ENCODE measurements at places on chromosomes 2 and 18.

DNA sequence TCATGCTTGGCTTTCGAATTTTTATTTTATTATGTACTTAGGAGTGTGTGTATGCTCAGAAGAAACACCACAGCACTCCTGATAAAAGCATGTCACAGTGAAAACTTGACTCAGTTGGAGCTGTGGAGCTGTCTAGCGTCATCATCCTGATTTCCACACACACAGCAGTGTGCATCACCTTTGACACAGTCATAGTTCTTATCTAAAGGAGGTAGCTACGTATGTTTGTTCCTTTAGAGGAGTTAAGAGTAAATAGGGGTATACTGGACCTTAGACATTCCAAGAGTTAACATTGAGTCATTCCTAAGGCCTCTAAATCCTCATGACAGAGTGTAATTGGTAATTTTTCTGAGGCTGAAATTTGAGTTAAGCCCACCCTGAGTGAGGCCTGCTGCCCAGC lies 96.9 kb downstream of the PHLPP1 start:
- DNase-seq, result no peak

GRCh38 chr2:96888072-96889011 lies 18.5 kb upstream of the SEMA4C start:
- no peak for DNase-seq

GRCh38 chr2:28951910-28952835 lies 28.9 kb upstream of the TOGARAM2 start:
- no peak for DNase-seq

- DNase-seq, result peak; percentile 6
These were observed 13.2 kb downstream of the NABP1 start for GRCh38 chr2:191691016-191691735.

GRCh38 chr2:128389388-128390086 lies 70.9 kb upstream of the HS6ST1 start:
- no peak for DNase-seq

- no peak for DNase-seq
These were observed 101.5 kb upstream of the SETBP1 start for GRCh38 chr18:44579028-44579702.

- no peak for DNase-seq
These were observed 2.8 kb downstream of the RAB12 start for GRCh38 chr18:8611916-8612576.

DNA sequence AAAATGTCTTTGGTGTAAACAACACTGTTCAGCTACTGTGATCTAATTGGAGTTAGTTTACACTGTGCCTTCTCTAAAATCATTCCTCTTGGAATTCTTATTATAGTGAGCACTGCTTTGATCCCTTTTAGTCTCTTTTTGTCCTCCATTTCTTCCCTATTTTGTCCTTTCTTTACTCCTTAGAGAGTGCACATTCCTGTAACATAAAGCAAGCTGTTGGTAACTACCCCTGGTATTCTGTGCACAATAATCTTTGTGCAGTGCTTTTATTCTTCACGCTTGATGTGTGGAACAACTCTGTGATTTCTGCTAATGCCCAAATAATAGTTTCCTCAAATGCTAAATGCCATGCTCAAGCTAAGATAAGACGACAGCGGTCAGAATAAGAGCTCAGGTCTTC lies 401.5 kb downstream of the DPP10 start:
- no peak for DNase-seq

GRCh38 chr2:44596537-44597320 lies 235.0 kb downstream of the CAMKMT start:
- no peak for DNase-seq

DNA sequence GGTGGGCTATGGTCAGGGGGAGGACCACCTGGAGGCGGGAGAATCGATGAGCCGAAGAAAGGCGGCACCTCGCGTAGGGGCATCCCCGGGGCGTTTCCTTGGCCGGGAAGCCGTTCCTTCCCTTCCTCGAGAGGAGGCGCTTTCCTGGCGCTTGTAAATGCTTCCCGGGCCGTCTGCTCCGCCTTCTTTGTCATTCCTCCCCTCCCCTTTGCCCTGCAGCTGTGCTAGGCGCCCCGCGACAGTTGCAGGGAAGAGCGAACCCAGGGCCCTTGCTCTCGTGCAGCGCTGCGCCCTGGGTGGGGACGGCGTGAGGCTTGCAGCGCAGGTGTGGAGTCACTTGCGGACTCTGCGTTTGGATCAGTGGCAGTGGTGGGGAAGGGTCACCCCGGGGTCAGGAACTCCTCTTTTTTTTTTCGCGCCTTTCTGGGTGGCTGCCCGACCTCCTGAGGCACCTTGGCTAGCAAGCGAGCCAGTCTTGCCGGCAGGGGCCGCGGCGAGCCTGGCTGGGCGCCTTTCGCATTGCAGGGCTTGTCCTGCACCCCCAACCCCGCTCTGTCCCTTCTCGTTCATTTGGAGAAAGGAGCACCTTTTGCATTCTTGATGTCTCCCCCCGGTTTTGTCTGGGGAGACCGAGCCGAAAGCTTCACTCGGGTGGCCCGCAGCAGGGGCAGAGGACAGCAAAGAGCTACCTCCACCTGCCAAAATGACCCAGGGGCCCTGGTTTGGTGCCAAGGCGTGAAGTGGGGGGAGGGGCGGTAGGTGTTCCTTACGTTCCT lies 858 bp downstream of the KCNS3 start:
- DNase-seq, result no peak

DNA sequence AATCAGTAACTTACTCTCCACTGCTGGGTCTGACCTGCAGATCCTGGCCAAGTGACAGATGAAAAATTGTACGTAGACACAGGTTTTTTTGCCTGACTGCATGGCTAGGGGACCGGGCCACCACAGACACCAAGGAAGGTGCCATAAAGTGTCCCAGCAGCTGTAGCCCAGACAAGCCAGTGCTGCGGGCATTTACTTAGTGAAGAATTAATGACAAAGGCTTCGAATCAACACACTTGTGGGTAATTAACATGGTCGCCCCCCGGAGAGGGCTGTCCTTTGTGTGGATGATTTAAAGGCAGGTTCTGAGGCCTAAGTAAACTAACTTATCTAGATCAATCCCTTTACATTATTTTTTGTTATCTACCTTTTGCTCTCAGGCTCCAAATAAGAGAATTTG lies 1709.1 kb upstream of the LRRTM1 start:
- DNase-seq, result no peak

- no peak for DNase-seq
These were observed 33.6 kb upstream of the SERPINE2 start for GRCh38 chr2:224072541-224073188.

DNA sequence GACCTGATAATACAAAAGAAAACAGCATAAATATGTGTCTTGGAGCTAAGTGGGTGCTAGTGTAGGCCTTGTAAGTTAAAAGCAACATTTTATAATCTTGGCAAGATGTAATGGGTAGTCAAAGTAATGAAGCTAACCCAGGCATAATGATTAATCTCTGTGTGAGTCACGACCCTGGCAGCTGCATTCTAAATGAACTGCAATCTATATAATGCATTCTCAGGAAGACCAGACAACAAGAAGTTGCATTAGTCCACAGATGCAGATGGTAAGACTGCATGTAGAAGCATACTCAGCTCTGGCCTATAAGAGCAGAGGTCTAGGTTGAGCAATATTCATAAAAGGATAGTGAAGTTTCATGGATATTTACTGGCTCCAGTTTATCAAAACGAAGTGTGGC lies 85.6 kb upstream of the ETAA1 start:
- DNase-seq, result no peak

All from T-helper 22 cell (primary cell).